ENCODE measurements at places on chromosomes 1 and 21.

DNA sequence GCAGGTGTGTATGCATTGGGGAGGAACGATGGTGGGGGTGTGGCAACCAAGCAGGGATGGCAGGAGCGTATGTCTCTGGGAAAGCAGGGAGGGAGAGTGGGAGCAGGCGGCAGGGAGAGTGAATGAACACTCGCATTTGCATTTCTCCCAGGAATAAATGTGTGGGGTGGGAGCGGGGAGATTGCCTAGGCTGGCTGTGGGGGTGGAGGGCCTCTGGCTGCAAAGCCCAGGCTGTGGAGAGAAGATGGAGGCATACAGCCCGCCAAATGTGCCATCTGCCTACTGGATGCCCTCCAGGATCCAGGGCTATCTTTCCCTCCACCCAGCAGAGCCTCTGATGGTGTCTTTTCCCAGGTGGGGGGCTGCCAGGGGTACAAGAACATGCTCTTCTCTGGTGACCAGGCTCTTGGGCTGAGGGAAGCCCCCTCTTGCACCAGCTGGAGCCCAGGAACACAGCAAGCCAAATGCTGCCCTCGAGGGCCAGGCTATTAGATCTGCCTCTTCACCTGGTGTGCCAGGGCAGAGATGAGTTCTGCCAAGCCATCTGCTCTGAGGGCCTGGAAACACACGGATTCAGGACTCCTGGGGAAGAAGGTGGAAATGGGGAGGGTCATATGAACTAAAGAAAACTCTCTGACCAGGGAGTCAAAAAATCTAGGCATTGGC, 1.7 kb upstream of the OPTC start:
- DNase-seq, result no peak

DNA sequence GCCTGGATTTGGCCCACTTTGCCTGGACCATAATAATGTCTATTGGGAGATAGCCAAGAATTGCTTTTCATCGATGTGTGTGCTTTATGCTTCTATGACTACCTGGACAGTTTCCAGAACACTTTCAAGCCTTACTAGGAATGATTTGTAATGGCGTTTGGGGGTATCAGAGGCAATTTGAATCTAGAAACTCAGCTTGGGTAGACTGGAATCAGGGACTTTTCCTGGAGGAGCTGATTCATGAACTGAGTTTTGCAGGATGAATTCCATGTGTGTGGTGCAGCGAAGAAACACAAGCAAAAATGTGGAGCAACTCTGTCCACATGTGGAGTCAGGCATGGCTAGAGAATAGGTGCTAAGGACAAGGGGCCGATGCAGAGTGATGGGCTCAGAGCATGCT, 11.9 kb upstream of the TMEM61 start:
- DNase-seq, result no peak

DNA sequence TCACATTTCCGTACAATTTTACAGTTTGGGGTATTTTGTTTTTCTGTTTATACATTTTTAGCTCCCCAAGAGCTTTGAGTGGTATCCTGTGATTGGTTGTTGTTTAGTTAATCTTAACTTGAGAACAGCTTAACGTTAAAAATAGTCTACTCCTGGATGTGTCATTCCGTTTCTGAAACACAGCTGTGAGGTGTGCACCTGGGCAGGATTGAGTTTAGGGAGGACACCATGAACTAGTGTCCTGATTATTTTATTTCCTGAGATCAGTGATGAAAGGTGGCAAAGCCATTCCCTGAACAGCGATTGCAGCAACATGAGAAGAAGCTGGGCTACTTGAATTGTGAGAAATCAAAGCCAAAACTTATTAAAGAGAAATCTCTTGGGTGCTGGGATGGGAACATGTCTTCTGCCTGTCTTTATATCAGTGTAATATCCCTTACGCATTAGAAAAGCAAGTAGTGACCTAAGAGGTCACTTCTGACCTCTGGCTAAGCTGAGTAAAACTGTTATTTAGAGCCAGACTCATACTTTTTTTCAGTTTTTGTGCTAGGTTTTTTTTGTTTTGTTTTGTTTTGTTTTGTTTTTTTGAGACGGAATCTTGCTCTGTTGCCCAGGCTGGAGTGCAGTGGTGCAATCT, 43.4 kb downstream of the ZBTB40 start:
- DNase-seq, result no peak

GRCh38 chr1:198612471-198613260, 26.2 kb upstream of the PTPRC start:
- no peak for DNase-seq

GRCh38 chr1:14881775-14882672, 271.5 kb upstream of the TMEM51 start:
- no peak for DNase-seq

DNA sequence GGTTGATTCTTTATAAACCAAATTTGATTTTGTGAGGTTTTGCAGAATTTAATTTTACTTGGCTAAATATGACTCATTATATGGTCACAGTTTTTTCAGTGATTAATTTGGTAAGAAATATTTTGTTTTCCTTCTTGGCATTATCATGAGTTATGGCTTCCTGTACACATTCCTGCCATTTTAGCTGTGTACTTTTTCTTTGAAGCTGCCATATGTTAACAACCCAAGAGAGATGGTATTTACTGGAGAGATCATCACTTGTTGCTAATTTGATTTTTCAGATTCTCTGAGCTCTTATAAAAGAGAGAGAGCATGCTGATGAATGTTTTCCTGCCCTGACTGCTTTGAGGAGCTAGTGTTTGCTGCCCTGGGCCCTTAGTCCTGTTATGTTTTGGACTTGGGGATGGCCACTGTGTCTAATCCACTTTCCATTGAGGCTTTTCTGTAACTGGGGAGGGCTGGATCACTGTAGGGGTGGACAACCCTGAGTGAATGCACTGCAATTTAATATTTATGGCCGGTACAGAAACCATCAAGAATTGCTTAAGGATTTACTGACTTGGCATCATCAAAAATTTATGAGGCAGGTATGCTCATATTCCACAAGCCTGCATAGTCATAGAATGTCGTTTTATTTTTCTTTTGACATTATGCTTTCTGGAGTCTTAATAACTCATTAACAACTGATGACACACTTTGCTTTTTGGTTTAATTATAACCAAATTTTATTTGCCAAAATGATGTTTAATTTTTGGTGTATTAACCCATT, 200.9 kb downstream of the DISC1 start:
- DNase-seq, result no peak

Data from urinary bladder (tissue), 4 donors.